Ureter (tissue), 1 donor: ENCODE measurements at places on chromosomes 13 and 19. TPM values are rescaled to one million over a fixed set of nuclear protein-coding genes. Genes with fewer than 3 reads are reported as not detected.
A peak's percentile ranks its signal among the peaks of the same experiment; 100 is the strongest.

Gene SRRM5
- total RNA-seq: 1.0 TPM

- DNase-seq: no peak
Observed at GRCh38 chr13:31885994-31886393, 145.6 kb upstream of the FRY start.

DNA sequence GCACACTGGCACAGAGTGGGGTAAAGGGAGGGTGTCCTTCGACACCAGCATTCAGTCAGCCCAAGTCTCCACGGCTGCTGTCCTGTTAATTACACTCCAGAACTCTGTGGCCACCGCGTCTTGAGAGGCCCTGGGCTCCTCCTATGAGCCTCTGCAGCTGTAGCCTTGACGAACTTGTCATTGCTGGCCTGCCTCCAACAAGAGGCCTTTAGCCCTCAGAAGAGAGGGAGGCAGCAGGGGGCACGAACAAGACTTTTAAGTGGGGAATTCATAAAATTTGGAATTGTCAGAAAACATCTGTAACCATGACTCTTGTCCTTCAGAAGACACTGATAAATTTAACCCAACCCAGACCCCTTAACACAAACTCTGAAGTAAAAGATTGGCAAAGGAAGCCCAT is 241.9 kb downstream of the UQCRFS1 start:
- DNase-seq: no peak

Gene CGB7
- 3.2 TPM for total RNA-seq

GRCh38 chr13:90750021-90750420 is 597.5 kb upstream of the MIR17HG start:
- no peak for DNase-seq

DNA sequence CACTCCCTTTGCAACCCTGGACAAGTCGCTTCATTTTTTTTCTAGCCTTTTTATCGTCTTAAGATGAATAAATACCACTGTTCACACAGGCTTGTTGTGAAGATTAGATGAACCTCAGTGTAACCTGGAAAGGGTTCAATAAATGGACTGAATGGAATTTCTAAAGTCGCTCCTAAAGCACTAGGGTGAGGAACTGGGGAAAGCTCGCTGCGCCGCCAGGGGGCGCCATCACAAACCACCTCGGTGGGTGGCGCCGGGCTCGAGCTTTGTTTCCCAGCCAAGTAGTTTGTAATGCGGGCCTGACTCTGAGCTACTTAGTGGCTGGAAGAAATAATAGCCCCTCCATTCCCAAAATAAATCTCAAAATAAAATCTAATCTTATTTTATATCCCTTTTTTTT is 2.2 kb upstream of the CEACAM6 start:
- peak; percentile 51 for DNase-seq

Gene KLK2
- total RNA-seq: not detected

Gene VSTM1
- not detected for total RNA-seq

GRCh38 chr13:21020581-21020980 is 40.8 kb downstream of the LATS2 start:
- DNase-seq: no peak

- no peak for DNase-seq
Observed at GRCh38 chr19:54459282-54460229, 4.0 kb downstream of the LENG9 start.

DNA sequence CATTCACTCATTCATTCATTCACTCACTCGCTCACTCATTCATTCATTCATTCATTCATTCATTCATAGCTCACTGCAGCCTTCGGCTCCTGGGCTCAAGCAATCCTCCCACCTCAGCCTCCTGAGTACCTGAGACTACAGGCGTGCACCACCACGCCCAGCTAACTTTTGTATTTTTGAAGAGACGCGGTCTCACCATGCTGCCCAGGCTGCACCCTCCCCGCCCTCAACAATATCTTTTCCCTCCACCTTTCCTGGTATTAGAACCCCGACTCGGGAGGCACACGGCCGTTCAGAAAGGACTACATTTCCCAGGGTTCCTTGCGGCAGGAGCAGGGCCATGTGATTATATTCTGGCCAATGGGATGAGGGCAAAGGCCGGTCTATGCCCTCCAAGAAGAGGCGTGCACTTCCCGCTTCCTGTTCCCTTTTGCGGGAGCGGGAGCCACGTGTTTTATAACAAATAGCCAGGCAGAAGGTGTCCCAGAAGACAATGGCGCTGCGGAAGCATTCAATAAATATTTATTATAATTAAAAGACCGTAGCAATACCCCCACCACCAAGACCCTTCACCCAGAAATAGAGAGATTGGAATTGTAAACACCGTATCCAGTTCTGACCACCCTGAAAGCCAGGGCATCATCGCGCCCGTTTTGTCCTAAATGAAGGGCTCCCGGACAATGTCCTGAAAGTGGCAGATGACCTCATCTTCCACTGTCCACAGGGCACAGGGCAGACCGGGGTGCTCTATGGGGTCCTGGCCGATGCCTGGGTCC is 15.9 kb downstream of the TICAM1 start:
- peak; percentile 92 for DNase-seq

Gene NCAN
- total RNA-seq: not detected

GRCh38 chr13:29730253-29730652 is 120.2 kb downstream of the UBL3 start:
- no peak for DNase-seq

Gene CCDC8
- total RNA-seq: 10.7 TPM

Gene IL4I1
- total RNA-seq: 1.9 TPM

- DNase-seq: no peak
Observed at GRCh38 chr19:30519607-30520205, 147.5 kb downstream of the ZNF536 start.

GRCh38 chr13:42232671-42233070 is 39.3 kb upstream of the AKAP11 start:
- DNase-seq: no peak

DNA sequence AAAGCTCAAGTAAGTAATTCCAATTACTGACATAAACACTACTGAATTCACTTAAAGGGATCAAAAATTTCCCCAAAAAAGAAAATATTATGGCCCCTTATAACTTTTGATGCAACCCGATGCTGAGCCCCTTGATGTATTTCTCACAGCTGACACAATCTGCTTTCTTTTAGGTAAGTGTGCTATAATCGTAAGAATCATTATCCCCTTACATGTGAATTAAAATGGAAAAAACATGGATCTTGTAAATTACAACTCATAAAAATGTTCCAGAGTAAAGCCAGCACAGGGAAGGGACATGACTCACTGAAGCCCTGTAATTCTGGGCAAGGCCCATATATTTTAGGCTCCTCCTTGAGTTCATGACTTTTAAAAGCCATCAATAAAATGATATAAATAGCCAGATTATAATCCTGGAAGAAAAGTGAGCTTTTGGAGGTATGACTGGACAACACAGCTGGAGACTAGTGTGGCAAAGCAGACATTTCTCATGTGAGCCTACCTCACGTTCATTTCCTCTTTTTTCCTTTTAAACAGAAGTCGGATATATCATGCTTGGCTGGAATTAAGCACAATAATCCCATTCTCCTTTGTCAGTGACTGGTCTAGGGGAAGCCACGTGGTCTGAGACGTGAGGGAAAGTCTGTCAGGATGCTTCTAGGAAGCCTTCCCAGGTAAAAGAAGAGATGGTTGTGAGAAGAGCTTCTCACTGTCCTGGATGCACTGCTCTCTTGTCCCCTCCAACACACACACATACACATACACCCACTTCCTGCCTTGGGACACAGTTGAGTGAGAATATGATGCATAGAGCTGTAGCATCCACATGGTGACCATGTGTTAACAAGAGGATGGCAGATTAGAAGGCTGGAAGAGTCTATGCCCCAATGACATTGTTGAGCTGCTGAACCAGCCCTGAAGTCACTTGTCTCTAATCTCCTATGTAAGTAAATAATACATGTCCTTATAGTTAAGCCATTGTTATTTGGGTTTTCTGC is 165.4 kb downstream of the RGCC start:
- DNase-seq: no peak

- no peak for DNase-seq
Observed at GRCh38 chr13:33578786-33579185, 239.2 kb upstream of the RFC3 start.

GRCh38 chr13:28204043-28204442 is 65.7 kb downstream of the PAN3 start:
- DNase-seq: no peak

DNA sequence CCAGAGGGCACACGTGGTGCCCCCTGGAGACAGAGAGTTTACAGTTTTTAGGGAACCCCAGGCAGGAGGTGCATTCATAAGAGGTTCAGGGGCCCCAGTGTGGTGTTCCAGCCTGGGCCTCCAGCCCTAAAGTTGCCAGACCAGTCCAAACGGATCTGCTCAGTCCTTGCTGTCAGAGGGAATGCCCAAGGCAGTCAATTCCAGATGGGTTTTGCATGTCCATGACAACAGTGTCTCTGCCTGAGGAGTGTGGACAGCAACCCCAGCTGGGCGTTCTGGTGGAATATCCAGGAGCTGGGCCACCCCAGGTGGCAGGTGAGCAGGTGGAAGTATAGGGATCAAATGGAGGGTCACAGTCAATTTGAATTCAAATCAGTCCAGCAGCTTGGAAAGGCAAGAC is 25.3 kb downstream of the FBXO27 start:
- no peak for DNase-seq

Gene PRSS57
- total RNA-seq: not detected

DNA sequence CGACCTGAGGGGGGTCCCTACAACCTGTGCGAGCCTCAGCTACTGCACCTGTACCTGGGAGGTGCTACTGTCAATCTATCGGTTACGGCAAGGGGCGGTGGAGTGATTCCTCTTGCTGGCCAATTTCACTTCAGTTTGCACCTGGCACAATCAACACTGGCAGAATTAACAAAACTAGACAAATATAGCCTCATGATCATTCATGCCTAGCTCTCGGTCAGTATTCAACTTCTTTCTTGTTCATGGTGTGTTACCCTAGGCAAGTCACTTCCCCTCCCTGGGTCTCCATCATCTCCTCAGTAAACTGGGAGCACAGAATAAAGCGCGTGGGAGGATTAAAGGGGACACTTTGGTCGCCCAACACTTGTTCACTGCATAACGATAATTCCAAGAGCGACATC is 618 bp downstream of the HAUS8 start:
- no peak for DNase-seq

DNA sequence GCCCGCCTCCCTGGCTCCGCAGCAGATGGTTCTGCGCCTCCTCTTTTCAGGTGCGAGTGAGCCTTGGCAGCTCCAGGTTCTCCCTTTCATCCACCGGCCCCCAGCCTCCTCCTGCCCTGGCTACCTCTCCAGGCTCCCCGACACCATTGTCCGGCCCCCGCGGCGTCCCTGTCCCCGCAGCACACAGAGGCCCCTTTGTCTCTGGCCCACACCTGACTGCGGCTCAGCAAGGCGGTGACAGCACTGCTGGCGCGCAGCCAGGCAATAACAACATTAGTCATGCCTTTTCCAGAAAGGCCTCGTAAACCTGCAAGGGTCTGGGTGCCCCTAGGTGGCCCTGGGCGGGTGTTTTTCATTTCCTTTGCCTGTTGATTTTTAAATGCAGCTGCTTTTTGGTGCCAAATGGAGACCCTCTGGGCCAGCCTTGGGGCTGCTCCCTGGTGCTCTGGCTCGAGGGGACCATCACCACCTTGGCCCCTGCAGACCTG is 73.2 kb upstream of the MEDAG start:
- DNase-seq: peak; percentile 72

Gene N4BP2L1
- 15.0 TPM for total RNA-seq

DNA sequence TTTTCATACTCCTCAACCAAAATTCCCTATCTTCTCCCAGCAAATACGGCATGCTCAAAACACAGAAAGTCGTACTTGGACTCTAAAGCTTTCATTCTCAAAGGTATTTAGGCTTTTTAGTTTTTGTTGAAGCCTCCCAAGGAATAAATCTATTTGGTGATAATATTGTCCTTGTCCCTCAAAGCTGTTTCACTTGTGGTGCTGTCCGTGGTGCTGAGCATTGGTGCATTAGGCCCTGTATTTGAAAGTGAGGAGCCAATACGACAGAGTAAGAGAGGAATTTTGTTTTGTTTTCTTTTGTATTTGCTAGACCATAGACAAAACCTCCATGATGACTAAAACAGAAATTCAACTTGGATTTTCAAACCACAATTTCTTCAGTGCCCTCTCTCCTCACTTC is 3.2 kb upstream of the LGALS13 start:
- DNase-seq: no peak

Gene KCNN4
- total RNA-seq: 69.2 TPM

GRCh38 chr13:96052656-96053002 is 572 bp downstream of the UGGT2 start:
- DNase-seq: no peak

Gene GPI
- total RNA-seq: 229 TPM

DNA sequence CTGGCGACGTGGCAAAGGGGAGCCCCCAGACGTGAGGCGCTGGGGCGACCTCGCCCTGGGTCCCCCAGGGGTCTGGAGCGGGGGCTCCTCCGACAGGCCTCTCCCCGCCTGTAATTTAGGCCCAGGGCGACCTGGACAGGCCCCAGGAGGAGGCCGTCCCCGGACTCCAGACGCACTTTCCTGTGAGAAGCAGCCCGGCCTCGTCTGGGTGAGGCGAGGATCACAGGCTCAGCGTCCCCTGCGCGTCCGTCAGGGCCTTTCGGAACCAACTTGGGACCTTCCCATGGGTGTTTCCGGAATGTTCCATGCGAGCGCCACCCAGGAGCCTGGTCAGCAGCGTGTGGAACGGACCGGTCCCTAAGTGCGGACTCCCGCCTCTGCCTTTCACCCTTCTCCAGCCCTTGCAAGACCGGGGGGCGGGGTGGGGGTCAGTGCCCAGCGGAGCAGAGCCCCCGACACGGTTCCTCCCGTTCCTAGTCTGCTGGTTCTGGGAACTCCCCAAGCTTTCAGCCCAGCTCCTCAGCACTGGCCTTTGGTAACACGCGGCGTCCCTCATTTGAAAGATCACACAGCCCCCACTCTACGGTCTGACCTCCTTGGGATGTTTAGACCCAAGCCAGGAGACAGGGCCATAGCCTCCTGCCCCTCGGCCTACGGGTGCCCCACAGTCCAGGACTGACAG is 1.1 kb upstream of the GRTP1 start:
- no peak for DNase-seq

Gene KLK1
- total RNA-seq: 0.60 TPM

Gene ZNF85
- total RNA-seq: 12.2 TPM

Gene LAMP1
- total RNA-seq: 223 TPM

DNA sequence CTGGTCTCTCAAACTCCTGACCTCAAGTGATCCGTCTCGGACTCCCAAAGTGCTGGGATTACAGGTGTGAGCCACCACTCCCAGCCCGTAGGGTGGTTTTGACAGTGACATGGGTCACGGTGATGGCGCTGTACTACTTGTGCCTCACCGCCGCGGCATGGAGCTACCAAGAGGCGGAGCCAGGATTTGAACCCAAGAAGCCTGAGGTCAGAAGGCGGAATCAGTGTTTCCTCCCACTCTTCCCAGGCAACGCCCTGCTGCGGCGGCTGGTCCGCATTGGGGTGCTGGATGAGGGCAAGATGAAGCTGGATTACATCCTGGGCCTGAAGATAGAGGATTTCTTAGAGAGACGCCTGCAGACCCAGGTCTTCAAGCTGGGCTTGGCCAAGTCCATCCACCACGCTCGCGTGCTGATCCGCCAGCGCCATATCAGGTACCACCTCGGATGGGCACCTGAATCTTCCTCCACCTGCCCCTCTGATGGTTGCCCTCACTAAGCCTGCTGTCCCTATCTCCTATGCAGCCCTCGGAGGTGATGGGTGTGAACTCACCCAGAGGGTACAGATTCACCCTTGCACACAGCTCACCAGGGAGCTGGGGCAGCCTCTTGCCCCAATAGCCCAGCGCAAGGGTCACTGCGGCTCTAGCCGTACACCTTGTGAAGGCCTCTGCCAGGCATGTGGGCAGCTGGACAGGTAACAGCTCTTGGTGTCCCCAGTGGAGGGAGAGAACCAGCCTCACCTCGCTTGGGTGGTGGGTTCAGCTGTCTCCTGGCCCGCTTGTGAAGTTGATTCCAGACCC is 5.6 kb downstream of the RPS9 start:
- DNase-seq: no peak

Gene ATP1A3
- total RNA-seq: 0.52 TPM
